NCI-H524 (cell line): ENCODE measurements at places on chromosomes 5 and 9.

DNA sequence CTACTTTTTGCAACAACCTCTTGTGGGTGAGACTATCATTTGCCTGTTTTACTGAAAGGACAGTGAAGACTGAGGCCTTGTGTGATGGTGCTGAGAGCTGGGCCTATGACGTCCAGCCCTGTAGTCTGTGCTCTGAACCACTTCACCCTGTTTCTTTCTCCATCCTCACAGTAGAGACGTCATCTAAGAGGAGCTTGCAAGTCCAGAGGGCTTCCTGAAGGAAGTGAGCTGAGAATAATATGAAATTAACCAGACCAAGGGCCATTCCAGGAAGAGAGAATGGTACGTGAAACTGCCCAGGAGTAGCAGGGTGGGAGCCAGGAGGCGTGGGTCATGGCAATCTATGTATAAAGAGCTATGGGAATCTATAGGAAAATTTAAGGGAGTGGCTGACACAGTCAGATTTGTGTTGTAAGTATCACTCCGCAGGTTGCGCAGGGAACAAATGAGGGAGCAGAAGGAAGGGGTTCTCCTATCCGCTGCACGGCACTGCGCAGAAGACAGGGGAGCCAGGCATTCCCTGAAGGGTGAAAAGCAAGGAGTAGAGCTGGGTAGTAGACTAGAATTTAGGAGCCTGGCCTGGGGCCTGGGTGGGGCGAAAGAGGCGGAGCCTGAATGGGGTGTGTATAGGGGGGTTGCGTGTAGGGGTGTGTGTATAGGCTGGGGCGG is 596 bp upstream of the FGFR4 start:
- DNase-seq, result no peak

DNA sequence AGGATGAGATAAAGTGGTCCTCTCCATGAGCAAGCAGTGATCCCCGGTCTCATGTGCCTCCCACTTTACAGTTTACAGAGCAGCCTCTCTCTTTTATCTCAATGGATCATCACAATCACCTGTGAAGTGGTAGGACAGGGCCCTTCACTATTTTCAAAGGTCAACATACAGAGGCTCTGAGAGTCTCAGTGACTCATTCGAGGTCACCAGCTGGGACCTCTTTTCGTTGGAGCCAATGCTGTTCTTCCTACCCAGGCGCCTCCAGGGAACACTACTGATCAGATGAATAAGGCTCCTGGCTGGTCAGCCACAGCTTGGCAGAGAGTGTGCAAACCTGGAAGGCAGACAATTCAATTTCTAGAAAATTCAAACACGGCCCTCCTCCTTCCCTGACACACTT is 16.6 kb downstream of the GGTA1 start:
- no peak for DNase-seq

- peak; percentile 90 for DNase-seq
Observed at GRCh38 chr5:72064801-72065570, 42.3 kb upstream of the MAP1B start.

DNA sequence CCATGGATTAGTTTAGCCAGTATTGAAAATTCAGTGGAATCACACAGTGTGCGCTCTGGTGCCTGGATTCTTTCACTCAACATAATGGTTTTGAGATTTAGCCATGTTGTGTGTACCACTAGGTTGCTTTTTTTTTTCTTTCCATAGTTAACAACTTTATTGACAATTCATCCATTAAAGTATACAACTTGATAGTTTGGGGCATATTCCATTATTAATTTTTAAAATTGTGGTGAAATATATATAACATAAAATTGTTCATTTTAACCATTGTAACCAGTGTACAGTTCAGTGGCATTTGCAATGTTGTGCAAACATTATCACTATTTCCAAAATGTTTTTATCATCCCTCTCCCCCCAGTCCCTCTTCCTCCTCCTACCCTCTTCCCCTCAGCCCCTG is 35.2 kb downstream of the ANKRD33B start:
- no peak for DNase-seq

DNA sequence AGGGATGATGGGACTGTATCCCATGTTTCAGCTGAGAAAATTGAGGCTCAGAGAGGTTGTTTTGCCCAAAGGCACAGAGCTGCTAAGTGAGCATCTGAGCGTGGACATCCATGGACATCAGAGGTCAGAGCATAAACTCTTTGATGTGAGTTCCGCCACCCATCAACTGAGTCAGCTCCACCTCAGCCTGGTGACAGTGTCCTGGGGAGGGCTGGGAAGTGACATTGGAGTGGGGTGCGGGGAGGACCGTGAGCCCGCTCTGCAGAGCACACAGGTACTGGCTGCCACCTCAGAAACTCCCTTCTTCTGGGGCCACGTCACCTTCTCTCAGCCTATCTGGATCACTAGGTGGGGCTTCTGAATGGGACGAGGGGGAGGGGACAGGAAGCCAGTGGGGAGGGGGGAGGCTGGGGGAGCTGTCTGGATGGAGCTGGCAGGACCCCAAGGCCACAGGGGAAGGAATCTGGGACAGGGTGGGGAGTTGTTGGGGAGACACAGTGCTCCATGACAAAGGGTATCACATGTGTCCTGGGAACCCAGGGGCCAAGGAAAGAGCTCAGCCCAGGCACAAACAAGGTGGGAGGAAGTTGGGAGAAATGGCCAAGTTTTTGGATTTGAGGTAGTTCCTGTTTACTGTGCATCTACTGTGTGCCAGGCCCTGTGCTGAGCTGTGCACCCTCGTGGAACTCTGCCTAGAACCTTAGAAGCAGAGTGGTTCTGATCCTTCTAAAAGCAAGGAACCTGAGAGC is 2.5 kb downstream of the LAMC3 start:
- DNase-seq, result no peak

- no peak for DNase-seq
Observed at GRCh38 chr9:18890372-18890771, 142.6 kb downstream of the SAXO1 start.

GRCh38 chr5:20604992-20605391 is 617.0 kb upstream of the CDH18 start:
- no peak for DNase-seq

GRCh38 chr5:58944221-58944620 is 361.3 kb downstream of the RAB3C start:
- no peak for DNase-seq

DNA sequence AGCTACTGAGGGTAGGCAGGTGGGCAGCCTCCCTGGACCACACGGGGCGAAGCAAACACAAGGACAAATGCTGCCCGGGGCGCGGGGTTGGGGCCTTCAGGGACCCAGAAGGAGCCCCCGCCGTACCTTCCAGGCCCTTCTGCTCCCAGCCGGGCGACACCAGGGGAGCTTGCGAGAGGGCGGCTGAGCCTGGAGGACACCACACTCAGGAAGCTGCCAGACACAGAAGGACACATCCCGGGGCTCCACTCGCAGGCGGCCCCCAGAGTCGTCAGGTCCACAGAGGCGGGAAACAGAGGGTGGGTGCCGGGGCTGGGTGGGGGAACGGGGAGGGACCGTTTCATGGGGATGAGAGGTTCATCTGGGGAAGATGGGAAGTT is 58.5 kb upstream of the UBAC1 start:
- DNase-seq, result no peak

DNA sequence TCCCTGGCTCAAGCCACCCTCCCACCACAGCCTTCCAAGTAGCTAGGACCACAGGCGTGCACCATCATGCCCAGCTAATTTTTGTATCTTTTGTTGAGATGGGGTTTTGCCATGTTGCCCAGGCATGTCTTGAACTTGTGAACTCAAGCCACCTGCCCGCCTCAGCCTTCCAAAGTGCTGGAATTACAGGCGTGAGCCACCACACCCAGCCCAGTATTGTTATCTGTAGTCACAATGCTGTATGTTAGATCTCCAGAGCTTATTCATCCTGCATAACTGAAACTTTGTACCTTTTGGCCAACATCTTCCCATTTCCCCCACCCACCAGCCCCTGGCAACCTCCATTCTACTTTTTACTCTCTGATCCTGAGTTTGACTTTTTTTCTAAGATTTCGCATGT is 37.5 kb downstream of the CREBRF start:
- DNase-seq, result no peak

- no peak for DNase-seq
Observed at GRCh38 chr9:135659252-135659651, 3.9 kb upstream of the LCN9 start.

DNA sequence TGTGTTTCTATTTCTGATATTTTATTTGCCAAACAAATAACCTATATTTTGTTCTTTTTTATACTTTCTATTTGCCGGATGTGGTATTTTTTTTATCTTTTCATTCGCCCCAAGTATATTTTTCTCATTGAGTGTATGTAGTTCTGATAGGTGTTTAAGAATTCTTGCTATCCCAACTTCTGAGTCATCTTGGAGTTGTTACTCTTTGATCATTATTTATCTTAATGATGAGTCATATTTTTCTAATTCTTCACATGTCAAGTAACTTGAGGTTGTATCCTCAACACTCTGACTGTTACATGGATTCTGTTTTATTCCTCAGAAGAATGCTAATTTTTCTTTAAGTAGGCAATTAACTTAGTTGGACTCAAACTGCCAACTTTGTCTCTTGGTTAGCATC is 498.1 kb downstream of the TLE1 start:
- DNase-seq, result no peak

DNA sequence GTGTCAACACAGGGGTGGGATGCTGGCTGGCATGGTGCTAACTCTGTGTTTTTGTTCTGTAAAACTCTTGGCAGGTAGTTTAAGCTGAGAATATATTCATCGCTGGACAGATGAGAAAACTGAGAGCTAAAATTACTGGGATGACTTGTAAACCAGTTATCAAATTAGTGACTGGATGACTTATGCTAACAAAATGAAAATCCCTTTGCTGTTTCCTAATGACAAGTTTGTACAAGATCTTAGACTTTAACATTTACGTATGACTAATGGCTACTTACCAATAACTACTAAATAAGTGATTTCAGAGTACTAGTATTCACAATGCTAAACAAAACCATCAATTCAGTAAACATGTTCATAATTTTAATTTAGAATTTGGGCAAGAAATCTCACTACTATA is 854.8 kb upstream of the ARRDC3 start:
- DNase-seq, result no peak

DNA sequence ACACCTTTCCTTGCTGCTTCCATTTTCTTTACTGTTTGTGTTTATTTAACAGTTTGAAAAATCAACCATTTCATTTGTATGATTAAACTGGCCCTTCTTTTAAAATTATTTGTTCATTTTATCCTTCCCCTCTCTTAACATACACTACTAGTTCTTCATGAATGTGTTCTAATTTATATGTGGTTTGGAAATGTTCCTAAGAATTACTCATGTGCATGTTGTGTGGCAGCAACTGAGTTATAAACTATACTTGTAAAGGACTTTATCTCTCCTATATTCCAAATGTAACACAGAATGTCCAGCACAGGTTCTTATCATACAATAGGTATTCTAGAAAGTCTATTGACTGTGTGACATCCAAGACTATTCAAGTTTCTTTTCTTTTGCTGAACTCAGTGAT is 358.2 kb upstream of the MEF2C start:
- no peak for DNase-seq

GRCh38 chr5:150573216-150573615 is 65.3 kb downstream of the NDST1 start:
- no peak for DNase-seq

- no peak for DNase-seq
Observed at GRCh38 chr5:6602441-6602840, 30.4 kb downstream of the NSUN2 start.

GRCh38 chr5:75435096-75435495 is 76.3 kb downstream of the CERT1 start:
- no peak for DNase-seq

- peak; percentile 82 for DNase-seq
Observed at GRCh38 chr5:125326150-125326510, 579.7 kb upstream of the ZNF608 start.

DNA sequence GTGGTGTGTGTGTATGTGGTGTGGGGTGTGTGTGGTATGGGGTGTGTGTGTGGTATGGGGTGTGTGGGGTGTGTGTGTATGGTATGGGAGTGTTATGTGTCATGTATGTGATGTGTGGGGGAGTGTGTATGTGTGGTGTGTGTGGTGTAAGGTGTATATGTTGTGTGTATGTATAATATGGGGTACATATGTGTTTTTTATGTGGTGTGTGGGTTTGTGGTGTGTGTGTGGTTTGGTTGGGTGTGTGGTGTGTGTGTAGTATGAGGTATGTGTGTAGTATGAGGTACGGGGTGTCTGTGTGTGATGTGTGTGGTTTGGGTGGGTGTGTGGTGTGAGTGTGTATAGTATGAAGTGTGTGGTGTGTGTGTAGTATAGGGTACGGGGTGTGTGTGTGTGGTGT is 11.4 kb downstream of the ECSCR start:
- no peak for DNase-seq

DNA sequence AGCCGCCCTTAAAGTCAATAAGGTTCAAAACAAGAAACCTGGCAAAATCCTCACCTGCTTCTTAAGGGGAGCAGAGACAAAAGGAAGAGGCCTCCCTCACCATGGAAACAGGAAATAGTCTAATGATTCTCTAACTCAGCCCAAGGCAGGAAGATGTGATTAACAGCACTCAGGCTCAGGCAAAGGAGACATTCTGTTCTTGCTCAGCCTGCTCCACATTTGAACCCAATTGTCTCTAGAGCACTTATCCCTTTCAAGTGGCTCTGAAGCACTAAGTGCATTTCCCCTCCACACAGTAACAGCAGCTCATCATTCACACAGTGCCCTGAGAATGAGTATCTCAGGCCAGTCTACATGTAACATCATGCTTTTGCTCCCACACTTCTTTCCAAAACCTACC is 72.3 kb downstream of the NIPSNAP3B start:
- DNase-seq, result peak; percentile 99
